Non-pigmented ciliary epithelial cell (primary cell): ENCODE measurements at places on chromosomes 5 and 9.

DNA sequence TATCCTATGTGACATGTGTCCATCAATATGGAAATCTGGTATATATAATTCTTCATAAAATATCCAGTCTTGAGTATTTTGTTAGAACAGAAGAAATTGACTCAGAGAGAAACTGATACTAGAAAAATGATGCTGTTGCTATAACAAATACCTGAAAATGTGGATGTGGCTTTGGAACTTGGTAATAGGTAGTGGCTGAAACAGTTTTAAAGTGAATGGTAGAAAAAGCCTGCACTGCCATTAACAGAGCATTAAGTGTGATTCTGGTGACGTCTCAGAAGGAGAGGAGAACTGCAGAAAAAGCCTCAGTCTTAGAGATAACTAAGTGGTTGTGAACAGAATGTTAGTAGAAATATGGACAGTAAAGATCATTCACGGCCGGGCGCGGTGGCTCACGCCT, 634.9 kb upstream of the ZNF608 start:
- DNase-seq, result no peak

DNA sequence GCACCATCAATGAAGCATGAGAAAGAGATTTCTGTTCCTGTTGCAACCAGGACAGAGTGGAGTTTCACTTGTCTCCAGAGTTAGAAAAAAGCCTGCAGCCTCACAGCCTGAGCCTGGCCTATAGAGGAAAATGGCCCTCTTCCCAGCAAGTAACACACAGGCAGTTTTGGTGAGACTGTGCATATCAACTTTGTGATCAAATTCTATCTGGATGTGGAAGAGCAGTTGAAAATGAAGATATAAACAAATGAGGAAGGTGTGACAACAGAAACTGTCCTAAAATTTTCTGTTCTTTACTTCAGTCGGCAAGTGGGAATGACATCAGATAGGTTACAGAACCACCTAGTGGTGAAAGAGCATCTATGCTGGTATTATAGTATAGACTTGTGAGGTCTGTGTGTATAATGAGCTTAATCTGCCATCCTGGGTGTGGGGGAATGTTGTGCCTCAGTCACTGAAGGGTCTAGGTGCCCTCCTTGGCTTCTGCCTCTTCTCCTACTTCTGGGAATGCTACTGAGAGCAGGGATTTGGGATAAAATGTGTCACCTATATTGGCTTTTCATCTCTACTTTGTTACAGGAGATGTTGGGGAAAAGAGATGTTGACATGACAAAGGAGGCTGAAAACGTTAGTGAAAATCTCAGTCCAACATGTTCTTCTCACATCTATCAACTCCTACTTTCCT, 28.2 kb downstream of the YIPF5 start:
- no peak for DNase-seq

- no peak for DNase-seq
Measured at GRCh38 chr9:108786322-108786721, 69.5 kb downstream of the ACTL7B start.

- no peak for DNase-seq
Measured at GRCh38 chr5:76705574-76705973, 10.4 kb upstream of the F2R start.

DNA sequence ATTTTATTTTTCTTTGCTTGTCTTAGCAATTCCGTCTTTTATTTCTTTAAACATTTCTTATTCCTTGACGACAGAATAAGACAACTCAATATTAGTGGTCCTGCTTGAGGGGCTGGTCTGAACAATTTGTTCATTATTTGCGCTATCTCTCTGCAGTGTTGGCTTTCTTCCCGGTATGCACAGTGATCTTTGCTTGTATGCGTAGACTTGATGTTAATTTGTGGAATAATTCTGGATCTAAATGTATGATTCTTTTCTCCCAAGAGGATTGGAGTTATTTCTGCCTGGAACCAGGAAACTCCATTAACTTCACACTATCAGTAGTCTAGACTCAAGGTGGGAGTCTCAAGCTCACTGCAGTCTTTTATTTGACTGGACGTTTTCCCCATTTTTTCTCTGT, 80.4 kb downstream of the KDM4C start:
- no peak for DNase-seq

DNA sequence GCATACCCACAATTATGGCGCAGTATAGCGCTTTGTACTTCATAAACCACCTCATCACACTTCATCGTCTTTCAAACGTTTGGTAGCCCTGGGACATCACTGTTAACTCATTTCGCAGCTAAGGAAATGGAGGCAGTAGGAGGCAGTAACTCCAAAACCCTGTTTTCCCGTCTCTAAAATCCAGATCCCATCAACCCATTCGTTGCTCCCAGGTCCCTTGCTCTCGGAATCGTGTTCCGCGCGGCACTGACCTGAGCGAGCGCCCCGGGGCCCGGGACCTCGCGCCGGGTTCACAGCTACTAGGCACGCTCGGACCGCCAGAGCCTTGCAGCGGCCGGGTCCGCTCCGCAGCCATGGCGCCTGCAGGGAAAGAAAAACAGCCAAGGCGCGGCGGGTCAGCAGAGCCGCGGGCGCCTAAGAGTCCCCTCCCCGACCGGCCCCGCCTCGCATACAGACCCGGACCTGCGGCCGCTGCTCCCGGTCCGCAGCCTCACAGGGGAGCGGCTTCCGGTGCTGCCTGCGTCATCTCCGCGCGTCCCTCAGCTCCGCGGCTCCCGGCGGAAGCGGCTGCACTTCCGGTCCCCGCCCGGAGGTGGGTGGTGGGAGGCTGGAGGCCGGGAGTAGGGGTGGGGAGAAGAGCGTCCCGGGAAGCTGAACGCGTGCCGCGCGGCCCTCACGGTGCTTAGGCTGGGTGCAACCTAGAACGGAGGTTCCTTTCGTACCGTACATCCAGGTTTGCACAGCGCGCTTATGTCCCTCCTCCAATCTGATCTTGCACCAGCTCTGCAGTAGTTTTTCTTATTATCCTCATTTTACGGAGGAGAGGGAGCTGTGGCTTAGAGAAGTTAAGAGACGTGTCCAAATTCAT, at the start of gene FBXW2:
TSS of gene FBXW2 (minus strand) at position 519 of the 868 bp plus-strand sequence. CDS start 5,158 bp downstream, outside the sequence.
- peak; percentile 31 for DNase-seq

- no peak for DNase-seq
Measured at GRCh38 chr5:91754990-91755389, 371.9 kb upstream of the ARRDC3 start.

GRCh38 chr5:31844622-31845345, 205.9 kb downstream of the PDZD2 start:
- DNase-seq, result no peak
